Activated CD4-positive, alpha-beta memory T cell treated with anti-CD3 and anti-CD28 coated beads, Interleukin-2, amount 10 ng/mL, durations not matched to agents 7 days and 5 days (primary cell): ENCODE measurements at places on chromosomes 2 and 18. TPM values are rescaled to one million over a fixed set of nuclear protein-coding genes. Genes with fewer than 3 reads are reported as not detected.
A peak's percentile ranks its signal among the peaks of the same experiment; 100 is the strongest.

DNA sequence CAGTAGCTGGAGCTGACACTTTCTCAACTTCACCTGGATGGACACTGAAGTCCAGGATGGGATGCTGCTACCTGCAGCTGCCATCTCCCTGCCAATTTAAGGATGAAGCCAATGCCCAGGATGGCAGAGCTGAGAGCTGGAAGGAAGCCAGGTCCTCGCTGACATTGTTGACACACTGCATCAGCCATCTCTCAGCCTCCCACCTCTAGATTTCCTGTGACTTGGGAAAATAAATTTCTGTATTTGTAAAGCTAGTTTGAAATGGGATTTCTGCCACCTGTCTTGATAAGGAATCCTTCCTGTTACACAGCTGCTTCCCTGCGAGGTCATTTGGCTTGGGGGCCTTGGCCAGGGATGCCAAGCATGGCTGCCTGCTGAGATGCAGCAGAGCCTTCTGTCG lies 43.5 kb downstream of the KCTD1 start:
- no peak overlapping the region for H3K27ac ChIP-seq
- DNase-seq = no peak
- no peaks in the 10 kb centered on the region for H3K36me3 ChIP-seq
- H3K27me3 ChIP-seq = no peaks in the 10 kb centered on the region

The SLC5A7 gene
- not detected for total RNA-seq

The COL3A1 gene
- total RNA-seq = not detected

DNA sequence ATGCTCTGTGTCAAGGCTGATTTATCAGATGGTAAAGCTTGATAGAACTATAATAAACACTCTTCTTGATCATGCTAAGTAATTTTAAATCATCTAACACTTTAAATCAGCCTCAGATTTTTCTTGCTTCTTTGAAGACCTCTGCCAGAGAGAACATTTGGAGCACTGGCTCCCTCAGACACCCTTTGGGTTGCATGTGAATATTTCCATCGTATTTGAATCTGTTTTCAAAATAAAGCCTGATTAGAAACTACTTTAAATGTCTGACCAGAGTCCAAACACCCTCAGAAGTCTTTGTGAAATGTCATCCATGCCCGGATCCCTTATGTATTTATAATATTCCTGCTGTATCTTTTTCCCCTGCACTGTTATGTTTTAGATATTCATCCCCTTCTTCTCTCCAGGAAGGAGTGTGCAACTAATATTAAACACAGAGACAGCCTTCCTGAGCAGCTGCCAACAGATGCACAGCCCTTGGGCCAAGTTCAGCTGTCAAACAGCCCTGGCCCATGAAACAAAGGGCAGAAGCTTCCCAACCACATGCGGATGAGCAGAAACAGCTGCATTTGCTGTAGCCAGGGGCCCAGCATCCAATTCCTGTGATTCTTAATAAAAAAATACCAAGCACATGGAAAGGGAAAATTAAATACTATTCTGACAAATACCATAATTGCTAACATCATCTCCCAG lies 46.5 kb downstream of the DPP10 start:
- no peak overlapping the region for H3K27ac ChIP-seq
- no peaks in the 10 kb centered on the region for H3K36me3 ChIP-seq
- H3K4me3 ChIP-seq = no peak overlapping the region
- DNase-seq = no peak

DNA sequence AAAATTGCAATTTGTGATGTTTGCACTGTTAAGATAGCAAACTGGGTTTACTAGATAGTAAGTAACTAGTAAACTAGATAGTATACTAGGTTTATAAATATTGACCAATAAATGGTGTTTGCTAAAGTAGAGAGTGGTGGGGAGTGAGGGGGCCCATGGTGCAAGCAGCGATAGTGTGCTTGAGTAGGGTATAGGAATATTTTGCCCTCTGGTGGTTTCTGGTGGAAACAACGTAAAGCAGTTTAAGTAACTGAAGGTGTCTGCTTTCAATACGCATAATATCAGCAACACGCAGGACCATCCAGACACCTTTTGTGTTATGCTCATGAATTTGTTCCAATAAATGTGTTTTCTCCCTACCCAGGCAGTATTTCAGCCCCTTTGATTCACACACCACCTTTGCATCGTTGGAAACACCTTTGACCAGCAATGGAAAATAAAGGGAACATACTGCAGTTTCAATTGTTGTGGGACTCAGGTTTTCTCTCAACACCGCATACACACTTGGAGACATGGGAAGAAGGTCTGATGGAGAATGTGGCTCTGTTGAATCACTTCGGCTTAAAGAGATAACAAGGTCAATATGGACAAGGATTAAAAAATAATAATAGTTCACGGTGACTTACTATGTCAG lies 16.7 kb upstream of the STAT1 start:
- H3K4me1 ChIP-seq = peaks cover 59% of the 10 kb centered on the region
- H3K27ac ChIP-seq = peak overlapping the region; percentile 69
- peak overlapping the region; percentile 7 for H3K4me3 ChIP-seq
